ENCODE measurements at places on chromosomes 11 and 22.

DNA sequence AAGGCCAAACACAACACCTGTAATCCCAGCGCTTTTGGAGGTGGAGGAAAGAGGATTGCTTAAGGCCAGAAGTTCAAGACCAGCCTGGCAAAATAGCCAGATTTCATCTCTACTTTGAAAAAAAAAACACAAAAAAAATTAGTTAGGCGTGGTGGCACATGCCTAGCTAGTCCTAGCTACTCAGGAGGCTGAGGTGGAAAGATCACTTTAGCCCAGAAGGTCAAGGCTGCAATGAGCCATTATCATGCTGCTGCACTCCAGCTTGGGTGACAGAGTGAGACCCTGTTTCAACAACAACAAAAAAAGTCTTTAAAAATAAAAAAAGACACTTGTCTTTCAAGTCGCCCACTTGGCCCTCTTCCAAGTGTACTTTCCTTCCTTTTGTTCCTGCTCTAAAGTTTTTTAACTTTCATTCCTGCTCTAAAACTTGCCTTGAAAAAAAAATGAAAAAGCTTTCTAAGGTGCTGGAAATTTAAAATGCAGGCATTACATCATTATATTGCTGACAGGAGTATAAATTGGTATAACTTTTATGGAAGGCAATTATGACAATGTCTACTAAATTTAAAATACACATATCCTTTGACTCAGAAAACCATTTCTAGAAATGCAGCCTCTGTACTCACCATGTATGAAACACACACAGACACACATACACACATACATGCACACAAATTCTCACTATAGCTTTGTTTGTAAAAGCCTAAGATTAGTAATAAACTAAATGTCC lies 12.7 kb downstream of the LIPT2 start:
- no peak for DNase-seq

GRCh38 chr22:17120711-17121232 lies 388 bp downstream of the TMEM121B start:
- no peak for DNase-seq

DNA sequence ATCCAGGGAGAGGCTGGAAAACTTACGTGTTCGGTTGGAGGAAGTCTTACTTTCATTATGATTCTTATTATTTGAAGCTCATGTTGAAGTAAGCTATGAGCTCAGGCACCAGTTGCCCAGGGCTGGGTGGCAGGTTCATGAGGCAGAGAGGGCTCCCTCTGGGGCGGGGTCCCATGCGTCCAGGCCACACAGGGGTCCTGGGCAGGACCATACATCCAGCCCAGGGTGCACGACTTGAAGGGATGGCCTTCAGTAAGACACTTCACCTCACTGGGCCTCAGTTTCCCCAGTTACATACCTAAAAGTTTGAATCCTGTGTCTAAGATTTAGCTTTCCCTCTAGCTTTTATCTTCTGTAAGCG lies 107.3 kb upstream of the B3GAT1 start:
- DNase-seq: no peak

DNA sequence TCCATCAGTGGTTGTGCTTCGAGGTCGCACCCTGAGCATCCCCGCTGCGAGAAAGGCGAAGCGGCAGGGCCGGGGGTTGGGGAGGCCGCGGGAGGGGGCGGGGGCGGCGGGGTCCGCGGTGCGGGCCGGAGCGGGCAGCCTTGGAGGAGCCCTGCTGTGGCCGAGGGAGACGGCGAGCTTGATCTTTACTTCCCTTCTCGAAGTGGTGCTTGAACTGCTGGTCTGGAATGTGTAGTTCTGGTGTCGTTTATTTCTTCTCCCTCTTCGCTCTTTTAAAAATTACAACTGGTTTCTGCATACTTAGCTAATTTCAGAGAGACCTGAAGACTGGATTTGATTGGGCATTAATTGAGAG lies 1.1 kb downstream of the APLP2 start:
- no peak for DNase-seq

- no peak for DNase-seq
These were observed 9.3 kb upstream of the ANKRD13D start for GRCh38 chr11:67279589-67280340.

DNA sequence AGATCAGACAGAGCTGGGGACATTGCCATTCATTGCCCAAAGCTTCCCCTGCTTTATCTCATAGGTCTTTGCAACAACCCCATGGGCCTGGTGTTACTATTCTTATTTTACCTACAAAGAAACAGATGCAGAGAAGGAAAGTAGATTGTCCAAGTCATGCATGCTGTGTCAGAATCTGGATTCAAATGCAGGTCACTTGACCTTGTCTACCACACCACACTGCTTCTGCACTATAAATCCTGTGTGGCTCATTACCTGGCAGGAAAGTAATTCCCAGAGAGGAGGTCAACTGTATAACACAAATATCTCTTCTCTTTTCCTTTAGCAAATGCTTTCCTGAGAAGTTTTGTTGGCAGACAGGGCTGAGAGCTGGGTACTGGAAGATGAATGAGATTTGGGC lies 18.5 kb downstream of the PLEKHB1 start:
- DNase-seq: no peak

GRCh38 chr11:101618709-101619108 lies 34.9 kb upstream of the TRPC6 start:
- DNase-seq: no peak

GRCh38 chr11:126205359-126205758 lies 6.1 kb downstream of the RPUSD4 start:
- DNase-seq: no peak

DNA sequence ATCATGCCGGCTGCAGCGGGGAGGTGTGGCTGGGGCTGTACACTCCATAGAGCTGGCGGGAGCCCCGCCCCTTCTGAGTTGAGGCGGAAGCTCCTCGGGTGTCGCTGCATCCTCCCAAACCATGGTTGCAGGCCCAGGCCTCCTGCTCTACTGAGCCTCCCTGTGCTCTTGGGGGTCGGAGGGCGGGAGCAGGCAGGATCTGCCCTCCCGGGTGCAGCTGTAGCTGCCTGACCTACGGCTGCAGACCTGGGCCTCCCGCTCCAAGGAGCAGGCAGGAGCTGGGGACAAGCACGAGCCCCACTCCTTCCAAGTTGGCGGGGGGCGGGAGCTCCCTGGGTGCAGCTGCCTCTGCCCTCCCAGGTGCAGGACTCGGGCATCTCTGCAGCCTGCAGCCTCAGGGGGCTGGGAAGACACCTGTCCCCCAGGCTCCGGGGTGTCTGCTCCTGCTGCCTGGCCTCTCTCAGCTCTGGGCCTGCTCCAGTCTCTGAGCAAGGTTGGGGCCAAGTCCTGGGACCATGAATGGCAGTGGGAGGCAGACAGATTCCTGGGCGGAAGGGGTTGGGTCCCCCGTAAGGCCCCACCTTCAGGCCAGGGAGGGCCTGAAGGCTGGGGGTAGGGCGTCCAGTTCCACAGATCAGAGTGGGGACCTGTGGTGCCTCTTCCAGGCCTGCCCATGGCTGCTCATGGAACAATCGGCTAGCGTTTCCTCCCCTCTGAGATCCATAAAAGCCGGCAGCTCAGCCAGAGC lies 46.4 kb upstream of the SC5D start:
- DNase-seq: no peak

DNA sequence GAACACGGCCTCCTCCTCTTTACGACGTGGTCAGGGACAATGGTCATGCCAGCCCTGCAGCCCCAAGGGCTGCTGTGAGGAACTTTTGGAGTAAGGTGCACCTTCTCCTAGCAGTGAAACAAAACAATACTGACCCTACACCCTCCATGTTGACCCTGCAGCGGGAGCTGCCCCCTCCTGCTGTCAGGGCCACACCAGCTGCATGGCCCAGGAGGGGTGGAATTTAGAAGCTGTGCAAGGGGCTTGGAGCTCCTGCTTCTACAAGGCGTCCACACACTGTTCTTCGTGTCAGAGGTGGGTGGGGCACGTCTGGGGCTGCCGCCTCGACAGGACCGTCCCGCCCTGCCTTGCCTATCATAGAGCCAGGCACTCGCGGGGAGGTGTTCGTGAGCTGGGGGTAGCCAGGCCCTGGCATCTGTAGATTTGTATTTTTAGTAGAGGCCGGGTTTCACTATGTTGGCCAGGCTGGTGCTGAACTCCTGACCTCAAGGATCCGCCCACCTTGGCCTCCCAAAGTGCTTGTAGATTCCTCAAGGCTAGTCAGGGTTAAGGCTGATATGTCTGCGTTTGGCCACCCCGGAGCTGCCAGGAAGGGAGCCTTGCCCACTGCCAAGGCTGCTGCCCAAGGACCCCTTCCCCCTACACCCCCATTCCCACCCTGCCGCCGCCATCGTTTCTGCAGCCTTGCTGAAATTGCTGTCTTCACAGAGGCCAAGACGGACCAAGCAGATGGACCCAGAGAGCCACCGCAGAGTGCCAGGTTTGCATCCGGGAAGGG lies 15.9 kb downstream of the INCENP start:
- no peak for DNase-seq

- no peak for DNase-seq
These were observed 11.6 kb upstream of the CADM1 start for GRCh38 chr11:115515647-115516395.

- DNase-seq: no peak
These were observed 390.3 kb downstream of the SHANK2 start for GRCh38 chr11:70862093-70862492.

- DNase-seq: no peak
These were observed 32.2 kb downstream of the C2CD3 start for GRCh38 chr11:74138572-74138971.

GRCh38 chr22:43636086-43636485 lies 176.0 kb downstream of the EFCAB6 start:
- DNase-seq: no peak

DNA sequence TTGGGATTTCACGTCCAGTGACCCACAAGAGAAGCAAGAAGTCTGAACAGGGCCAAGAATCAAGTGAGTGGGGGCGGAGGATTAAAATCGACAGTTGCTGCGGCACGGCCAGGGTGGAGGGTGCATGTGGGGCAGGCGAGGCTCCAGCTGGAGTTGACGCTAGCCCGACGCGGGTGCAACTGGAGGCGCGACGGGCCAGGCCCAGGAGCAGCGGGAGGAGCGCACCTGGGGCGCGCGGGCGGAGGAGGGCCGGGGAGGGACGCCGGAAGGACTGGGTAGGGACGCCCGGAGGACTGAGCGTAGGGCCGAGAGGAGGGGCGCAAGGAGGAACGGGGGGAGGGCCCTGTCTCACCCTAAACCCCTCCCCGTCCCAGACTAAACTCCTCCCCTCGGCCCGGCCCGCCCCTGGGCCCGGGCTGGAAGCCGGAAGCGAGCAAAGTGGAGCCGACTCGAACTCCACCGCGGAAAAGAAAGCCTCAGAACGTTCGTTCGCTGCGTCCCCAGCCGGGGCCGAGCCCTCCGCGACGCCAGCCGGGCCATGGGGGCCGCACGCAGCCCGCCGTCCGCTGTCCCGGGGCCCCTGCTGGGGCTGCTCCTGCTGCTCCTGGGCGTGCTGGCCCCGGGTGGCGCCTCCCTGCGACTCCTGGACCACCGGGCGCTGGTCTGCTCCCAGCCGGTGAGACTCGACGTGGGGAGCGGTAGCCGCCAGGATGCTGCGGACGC lies at the start of gene IL17RA:
Gene IL17RA, plus strand, starts transcription at position 447 of the 723 bp plus-strand sequence. Its CDS starts 92 bp downstream, at position 539.
- DNase-seq: peak; percentile 91

DNA sequence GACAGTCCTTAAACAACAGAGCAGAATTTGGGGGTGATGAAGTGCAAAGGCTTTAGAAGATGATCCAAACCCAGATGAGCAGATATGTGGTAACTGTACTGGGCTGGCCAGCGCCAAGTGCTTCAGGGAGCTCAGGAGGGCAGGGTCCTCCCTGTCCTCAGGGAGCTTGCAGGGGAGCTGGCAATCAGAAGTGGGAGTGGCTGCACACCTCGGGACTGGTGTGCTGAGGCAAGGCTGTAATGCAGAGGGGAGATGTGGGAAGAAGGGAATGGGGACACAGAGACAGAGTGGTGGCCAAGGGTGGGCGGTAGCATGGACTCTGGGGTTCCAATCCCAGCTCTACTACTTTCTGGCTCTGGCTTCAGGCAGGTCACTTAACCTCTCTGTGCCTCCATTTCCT lies 235.6 kb upstream of the NCAM1 start:
- DNase-seq: no peak

DNA sequence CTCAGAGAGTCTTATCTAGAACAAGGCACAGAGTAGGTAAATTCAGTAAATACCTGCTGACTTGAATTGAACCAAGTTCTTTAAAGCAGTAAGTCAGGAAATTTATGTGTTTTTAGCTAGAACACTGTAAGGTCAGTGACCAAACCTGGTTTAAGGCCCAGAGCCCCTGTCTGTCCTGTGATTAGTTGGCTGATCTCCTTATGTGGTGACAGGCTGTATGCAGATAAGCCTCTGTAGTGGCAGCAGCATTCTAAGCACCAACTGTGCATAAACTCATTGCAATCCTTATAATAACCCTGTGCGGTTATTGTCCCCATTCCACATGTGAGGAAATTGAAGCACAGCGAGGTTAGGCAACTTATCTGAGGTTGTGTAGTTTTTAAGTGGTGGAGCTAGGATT lies 40.5 kb downstream of the FBXO7 start:
- no peak for DNase-seq

- no peak for DNase-seq
These were observed 4.8 kb upstream of the SAA2 start for GRCh38 chr11:18253233-18253632.

GRCh38 chr11:20483931-20484330 lies 96.4 kb downstream of the PRMT3 start:
- DNase-seq: no peak

DNA sequence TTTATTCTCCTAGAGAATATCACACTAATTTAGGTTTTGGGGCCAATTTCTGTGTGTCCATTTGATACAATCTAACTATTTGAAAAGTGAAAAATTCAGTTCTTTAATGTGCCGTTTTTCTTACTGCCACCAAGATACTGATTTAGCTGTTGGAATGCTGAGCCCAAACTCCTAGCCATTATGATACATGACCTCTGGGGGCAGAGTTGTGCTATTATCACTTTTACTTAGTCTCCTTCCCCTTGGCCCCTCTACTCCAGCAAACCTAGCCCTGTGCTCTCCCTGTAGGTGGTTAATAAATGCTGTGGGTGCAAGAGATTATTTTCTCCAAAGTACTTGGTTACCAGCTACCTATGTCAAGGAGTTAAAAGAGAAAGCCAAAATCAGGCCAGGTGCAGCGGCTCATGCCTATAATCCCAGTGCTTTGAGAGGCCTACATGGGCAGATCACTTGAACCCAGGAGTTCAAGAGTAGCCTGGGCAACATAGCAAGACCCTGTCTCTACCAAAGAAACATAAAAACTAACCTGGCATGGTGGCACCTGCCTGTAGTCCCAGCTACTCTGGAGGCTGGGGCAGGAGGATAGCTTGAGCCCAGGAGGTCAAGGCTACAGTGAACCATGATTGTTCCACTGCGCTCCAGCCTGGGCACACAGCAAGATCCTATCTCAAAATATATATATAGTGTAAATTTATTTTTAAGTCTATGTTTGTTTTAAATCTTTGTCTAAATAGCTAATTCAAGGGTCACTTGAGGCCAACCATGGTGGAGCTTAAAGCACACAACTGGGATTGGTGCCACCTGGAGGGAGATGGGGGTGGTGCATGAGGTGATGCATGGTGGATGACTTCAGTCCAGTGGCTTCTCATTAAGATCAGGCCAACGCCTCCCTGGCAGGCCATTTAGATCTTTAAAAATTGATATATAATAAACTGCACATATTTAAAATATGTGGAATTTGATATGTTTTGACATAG lies 193.2 kb upstream of the PLET1 start:
- DNase-seq: no peak

DNA sequence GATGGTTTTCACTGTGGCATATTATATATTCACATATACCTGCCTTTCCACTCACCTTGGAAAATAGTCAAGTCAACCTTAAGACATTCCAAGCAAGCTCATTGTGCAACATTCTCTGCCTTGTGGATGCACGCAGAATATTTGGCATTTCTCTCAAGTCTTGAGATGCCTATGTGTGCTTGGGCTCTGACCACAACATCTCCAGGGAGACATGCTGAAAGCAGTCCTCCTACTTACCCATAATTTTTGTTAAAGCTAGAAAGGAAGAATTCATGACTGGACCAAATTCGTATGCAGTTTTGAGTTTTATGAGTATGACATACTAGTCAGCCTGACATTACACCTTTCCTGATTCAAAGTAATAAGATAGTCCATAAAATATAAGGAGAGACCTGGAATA lies 684.0 kb downstream of the OPCML start:
- no peak for DNase-seq
